NCI-H460 (cell line): ENCODE measurements at places on chromosomes 7 and 10. TPM values are rescaled to one million over a fixed set of nuclear protein-coding genes. Genes with fewer than 3 reads are reported as not detected.

ADRA2A gene
- total RNA-seq, result not detected in 2 replicates

CALML5 gene
- total RNA-seq, result not detected in 2 replicates

KLF14 gene
- total RNA-seq, result not detected in 2 replicates

SFXN2 gene
- 2.0 and 2.4 TPM in 2 replicates for total RNA-seq

OLAH gene
- 0.40 and 1.5 TPM in 2 replicates for total RNA-seq

NIPSNAP2 gene
- 32.7 and 38.1 TPM in 2 replicates for total RNA-seq

CALHM3 gene
- total RNA-seq, result not detected in 2 replicates

SSC4D gene
- 0.37 and 0.75 TPM in 2 replicates for total RNA-seq

CPXM2 gene
- total RNA-seq, result 0.02 TPM in 1 of 2 replicates, not detected in the other

FGFBP3 gene
- 1.6 and 2.1 TPM in 2 replicates for total RNA-seq

PAPSS2 gene
- 209 and 218 TPM in 2 replicates for total RNA-seq

SPAM1 gene
- not detected in 2 replicates for total RNA-seq

SDK1 gene
- total RNA-seq, result 1.1 and 1.7 TPM in 2 replicates

EVX1 gene
- 0.12 TPM in 1 of 2 replicates, not detected in the other for total RNA-seq

PNLIPRP2 gene
- not detected in 2 replicates for total RNA-seq

CCDC172 gene
- not detected in 2 replicates for total RNA-seq

STEAP4 gene
- total RNA-seq, result 0.10 and 0.29 TPM in 2 replicates

ICA1 gene
- total RNA-seq, result 17.1 and 24.1 TPM in 2 replicates

CALN1 gene
- total RNA-seq, result not detected in 2 replicates

CLRN3 gene
- not detected in 2 replicates for total RNA-seq

BLNK gene
- total RNA-seq, result not detected in 2 replicates
